ENCODE measurements at places on chromosomes 16 and 17. TPM values are rescaled to one million over a fixed set of nuclear protein-coding genes. Genes with fewer than 3 reads are reported as not detected.
A peak's percentile ranks its signal among the peaks of the same experiment; 100 is the strongest.

DNA sequence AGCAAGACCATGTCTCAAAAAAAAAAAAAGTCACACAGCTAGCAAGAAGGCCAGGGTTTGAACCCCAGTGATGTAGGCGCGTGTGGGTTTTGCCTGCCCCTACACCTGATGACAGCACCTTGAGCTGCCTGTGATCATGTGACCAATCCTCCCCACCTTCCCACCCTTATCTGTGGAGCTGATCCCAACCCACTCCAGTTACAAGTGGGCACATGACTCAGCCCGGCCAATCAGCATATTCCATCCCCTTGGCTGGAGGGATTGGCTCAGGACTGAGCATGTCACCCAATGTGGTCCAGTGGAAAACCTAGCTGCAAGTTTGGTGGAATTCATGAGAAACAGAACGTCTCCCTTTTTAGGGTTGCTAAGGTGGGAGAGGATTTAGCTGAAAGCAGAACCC lies 6.6 kb downstream of the TMEM114 start:
- no peak overlapping the region for H3K4me3 ChIP-seq
- H3K27ac ChIP-seq, result no peak overlapping the region
- peaks cover 13% of the 10 kb centered on the region for H3K27me3 ChIP-seq

DNA sequence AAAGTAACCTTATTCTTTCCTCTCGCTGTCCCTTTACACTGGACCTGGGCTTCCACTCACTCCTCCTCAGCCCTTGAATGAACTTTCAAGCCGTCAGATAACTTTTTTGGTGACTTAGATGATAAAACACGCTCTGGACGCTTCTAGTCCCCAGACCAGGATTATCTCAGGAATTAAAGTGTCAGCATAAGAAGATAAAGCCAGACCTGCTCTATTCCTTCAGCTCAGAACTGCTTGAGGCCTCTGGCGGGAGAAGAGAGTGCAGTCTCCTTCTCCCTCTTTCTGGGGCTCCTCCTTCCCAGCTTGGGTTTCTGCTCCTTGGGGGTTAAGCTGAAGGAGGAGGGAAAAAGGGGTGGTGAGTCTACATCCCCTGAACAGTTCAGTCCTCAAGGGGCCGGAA lies 6.6 kb downstream of the LPO start:
- peaks cover 16% of the 10 kb centered on the region for H3K4me1 ChIP-seq
- H3K27ac ChIP-seq, result no peak overlapping the region
- H3K4me3 ChIP-seq, result no peak overlapping the region
- H3K27me3 ChIP-seq, result peaks cover 49% of the 10 kb centered on the region
- DNase-seq, result no peak
- H3K36me3 ChIP-seq, result no peaks in the 10 kb centered on the region

DNA sequence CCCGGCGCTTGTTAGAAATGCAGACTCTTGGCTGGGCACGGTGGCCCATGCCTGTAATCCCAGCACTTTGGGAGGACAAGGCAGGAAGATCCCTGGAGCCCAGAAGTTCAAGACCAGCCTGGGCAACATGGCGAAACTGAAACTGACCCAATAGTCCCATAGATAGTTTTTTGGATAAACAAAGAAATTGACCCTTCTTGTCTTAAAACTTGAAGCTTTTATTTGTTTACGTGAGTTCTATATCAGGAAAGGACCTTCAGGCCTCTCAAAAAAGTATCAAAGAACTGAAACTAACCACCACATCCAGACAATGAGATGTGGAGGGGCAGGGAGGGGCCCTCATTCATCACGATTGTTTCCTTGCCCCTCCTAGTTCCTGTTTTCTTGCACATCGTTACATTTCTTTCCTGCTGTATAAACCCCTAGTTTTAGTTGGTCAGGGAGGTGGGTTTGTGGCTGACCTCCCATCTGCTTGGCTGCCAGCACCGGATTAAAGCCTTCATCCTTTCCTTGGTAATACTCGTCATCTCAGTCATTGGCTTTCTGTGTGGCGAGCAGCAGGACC lies 29.9 kb upstream of the PRM1 start:
- H3K4me3 ChIP-seq, result peak overlapping the region; percentile 34
- H3K27ac ChIP-seq, result peak overlapping the region; percentile 83
- DNase-seq, result peak; percentile 57
- peaks cover 61% of the 10 kb centered on the region for H3K4me1 ChIP-seq
- peaks cover 3% of the 10 kb centered on the region for H3K27me3 ChIP-seq
- no peaks in the 10 kb centered on the region for H3K36me3 ChIP-seq

- no peaks in the 10 kb centered on the region for H3K27me3 ChIP-seq
- peak overlapping the region; percentile 37 for H3K4me3 ChIP-seq
- peak overlapping the region; percentile 84 for H3K27ac ChIP-seq
- H3K4me1 ChIP-seq, result peaks cover 56% of the 10 kb centered on the region
These were observed 51.7 kb downstream of the SDK2 start for GRCh38 chr17:73592501-73592961.

- H3K27me3 ChIP-seq, result peaks cover 4% of the 10 kb centered on the region
- no peaks in the 10 kb centered on the region for H3K36me3 ChIP-seq
- H3K4me3 ChIP-seq, result no peak overlapping the region
- H3K4me1 ChIP-seq, result no peaks in the 10 kb centered on the region
- H3K27ac ChIP-seq, result no peak overlapping the region
These were observed 112.7 kb downstream of the TANC2 start for GRCh38 chr17:63078707-63079106.

DNA sequence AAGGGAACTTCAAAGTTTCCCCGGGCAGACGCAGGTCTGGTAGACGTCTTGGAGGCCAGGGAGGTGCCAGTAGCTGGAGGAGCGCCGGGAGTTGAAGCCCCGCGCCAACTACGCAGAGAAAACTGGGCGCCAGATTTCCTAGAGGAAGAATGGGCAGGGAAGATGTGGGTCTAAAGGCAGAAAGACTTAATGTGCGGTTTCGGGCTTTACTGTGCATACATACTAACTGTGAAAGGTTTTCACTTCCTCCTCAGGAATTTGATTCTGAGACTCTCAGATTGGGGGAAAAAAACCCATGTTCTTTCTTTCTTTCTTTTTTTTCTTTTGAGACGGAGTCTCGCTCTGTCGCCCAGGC lies 331 bp upstream of the ZNF287 start:
- H3K4me1 ChIP-seq, result peaks cover 11% of the 10 kb centered on the region
- DNase-seq, result no peak
- H3K36me3 ChIP-seq, result peaks cover 6% of the 10 kb centered on the region
- peak overlapping the region; percentile 62 for H3K27ac ChIP-seq
- H3K4me3 ChIP-seq, result peak overlapping the region; percentile 86
- peaks cover 4% of the 10 kb centered on the region for H3K27me3 ChIP-seq

DNA sequence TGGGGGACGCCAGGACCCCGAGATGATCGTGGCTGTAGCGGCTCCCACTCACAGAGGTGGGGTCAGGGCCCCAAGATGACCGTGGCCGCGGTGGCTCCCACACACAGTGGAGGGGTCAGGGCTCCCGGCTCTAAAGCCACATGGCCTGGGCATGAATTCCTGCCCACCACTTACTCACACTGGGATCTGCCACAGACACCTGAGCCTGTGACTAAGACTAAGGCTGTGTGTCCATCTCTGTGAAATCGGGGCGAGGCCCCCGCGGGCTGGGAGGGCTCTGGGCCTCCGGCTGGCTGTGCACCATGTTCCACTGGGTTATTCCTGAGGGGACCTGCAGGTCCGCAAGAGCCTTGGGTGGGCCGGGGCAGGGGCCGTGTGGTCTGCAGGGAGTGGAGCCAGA lies 18.5 kb downstream of the ZFPM1 start:
- H3K4me3 ChIP-seq, result no peak overlapping the region
- DNase-seq, result no peak
- H3K27me3 ChIP-seq, result no peaks in the 10 kb centered on the region
- H3K27ac ChIP-seq, result no peak overlapping the region
- H3K4me1 ChIP-seq, result peaks cover 16% of the 10 kb centered on the region
- no peaks in the 10 kb centered on the region for H3K36me3 ChIP-seq

GRCh38 chr17:81228834-81229665 lies 6.3 kb upstream of the CEP131 start:
- no peak for DNase-seq
- no peak overlapping the region for H3K27ac ChIP-seq
- no peaks in the 10 kb centered on the region for H3K27me3 ChIP-seq

DNA sequence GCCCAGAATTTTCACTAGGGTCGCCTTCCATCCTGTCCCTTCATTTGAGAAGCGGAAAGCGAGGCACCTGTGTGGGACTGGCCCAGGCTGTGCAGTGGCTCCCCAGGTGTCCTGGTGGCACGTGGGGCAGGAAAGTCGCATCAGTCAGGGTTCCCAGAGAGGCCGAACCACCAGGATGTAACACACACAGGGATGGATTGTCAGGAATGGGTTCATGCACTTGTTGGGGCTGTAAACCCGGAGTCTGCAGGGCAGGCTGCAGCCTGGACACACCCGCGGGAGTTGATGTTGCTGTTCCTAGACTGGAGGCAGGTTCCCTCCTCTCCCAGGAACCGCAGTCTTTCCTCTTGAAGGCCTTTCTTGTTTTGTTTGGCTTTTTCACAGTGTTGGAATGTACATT lies 30.7 kb upstream of the RPTOR start:
- H3K27ac ChIP-seq, result no peak overlapping the region
- no peaks in the 10 kb centered on the region for H3K4me1 ChIP-seq
- H3K27me3 ChIP-seq, result peaks cover 11% of the 10 kb centered on the region
- H3K4me3 ChIP-seq, result no peak overlapping the region
- DNase-seq, result no peak
- no peaks in the 10 kb centered on the region for H3K36me3 ChIP-seq

- H3K4me1 ChIP-seq, result peaks cover 5% of the 10 kb centered on the region
- no peaks in the 10 kb centered on the region for H3K27me3 ChIP-seq
- no peak overlapping the region for H3K4me3 ChIP-seq
- H3K36me3 ChIP-seq, result no peaks in the 10 kb centered on the region
- DNase-seq, result no peak
These were observed 230.7 kb downstream of the IRX3 start for GRCh38 chr16:54055864-54056263.

DNA sequence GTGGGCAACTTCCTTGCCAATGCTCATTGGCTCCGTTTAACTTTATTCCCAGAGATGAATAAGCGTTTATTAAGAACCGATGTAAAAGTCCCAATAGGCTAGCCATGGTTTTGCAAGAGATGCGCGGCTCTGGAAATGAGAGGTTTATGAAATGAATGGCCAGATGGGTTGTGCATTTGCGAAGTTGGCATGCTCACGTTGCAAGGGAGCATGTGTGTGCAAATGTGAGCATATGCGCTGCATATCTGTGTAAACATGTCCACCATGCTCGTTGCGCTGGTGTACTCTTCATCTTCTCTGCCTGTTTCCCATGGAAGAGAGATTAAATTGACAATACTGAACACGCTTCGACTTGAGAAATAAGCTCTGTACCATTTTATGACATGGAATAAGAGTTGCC lies 848.6 kb upstream of the RBFOX1 start:
- no peaks in the 10 kb centered on the region for H3K36me3 ChIP-seq
- no peaks in the 10 kb centered on the region for H3K4me1 ChIP-seq
- H3K27ac ChIP-seq, result no peak overlapping the region
- H3K27me3 ChIP-seq, result peaks cover 3% of the 10 kb centered on the region

GRCh38 chr17:42853968-42854790 lies 3.2 kb downstream of the AOC3 start:
- no peak overlapping the region for H3K27ac ChIP-seq
- DNase-seq, result no peak
- no peaks in the 10 kb centered on the region for H3K27me3 ChIP-seq
- no peaks in the 10 kb centered on the region for H3K36me3 ChIP-seq
- no peak overlapping the region for H3K4me3 ChIP-seq
- H3K4me1 ChIP-seq, result no peaks in the 10 kb centered on the region

DNA sequence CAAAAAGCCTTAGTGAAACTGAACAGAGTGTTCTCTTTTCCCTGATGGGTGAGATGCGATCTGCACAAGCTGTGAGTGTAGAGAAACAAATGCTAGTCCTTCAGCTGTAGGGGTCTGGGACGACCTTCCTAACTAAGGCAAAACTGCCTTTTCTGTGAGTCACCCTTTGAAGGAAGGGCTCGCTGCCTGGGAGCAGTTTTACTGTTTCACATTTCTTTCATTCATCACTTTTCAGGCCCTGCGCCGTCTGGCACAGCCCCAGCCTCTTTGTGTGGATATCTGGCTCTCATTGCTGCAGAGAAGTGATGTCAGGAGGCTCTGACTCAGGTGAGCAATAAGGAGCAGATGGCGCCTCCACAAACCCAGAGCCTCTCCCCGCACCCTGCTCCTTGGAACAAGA lies 57.4 kb downstream of the HS3ST3A1 start:
- no peaks in the 10 kb centered on the region for H3K36me3 ChIP-seq
- no peak for DNase-seq
- no peaks in the 10 kb centered on the region for H3K4me1 ChIP-seq
- H3K4me3 ChIP-seq, result no peak overlapping the region
- H3K27ac ChIP-seq, result no peak overlapping the region
- no peaks in the 10 kb centered on the region for H3K27me3 ChIP-seq

- H3K36me3 ChIP-seq, result no peaks in the 10 kb centered on the region
- peaks cover 8% of the 10 kb centered on the region for H3K27me3 ChIP-seq
- no peak overlapping the region for H3K4me3 ChIP-seq
- no peak overlapping the region for H3K27ac ChIP-seq
- no peak for DNase-seq
- H3K4me1 ChIP-seq, result no peaks in the 10 kb centered on the region
These were observed 272.4 kb downstream of the C16orf95 start for GRCh38 chr16:87044829-87045228.

GRCh38 chr17:71656964-71657858 lies 463.6 kb upstream of the SOX9 start:
- DNase-seq, result no peak
- no peaks in the 10 kb centered on the region for H3K36me3 ChIP-seq
- H3K27me3 ChIP-seq, result no peaks in the 10 kb centered on the region
- no peak overlapping the region for H3K4me3 ChIP-seq
- H3K27ac ChIP-seq, result no peak overlapping the region
- no peaks in the 10 kb centered on the region for H3K4me1 ChIP-seq

DNA sequence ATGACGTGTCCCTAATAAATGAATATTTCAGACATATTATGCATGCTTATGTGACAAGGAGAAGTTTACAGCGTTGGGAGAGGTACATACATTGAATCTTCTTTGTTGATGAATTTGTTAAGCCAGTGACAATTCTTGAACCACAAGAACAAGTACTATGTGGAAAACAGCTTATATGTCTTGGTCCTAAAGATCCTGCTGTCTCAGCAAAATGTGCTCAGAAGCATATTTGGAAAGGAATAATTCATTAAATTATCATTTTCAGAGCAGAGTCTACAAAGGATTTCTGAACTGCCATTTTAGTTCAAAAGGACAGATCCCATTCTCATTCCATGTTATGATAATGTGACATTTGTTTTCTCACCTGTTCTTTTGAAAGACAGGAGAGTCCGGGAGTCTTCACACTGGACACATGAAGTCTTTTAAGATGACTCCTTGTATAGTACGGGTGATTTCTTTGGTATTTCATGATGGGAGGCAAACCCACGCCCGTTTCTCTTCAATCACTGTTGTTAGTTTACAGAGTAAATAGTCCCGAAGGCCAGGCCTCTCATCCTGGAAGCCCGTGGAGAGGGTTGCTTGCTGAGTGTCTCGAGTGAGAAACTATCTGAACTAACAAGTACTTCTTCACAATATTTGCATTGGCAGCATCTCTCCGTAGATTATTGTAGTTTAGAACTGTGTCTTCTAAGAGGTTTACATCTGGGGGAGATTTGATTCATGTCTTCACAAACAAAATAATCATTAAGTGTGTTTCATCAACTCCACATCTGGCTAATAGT lies 26.7 kb downstream of the VPS35L start:
- DNase-seq, result no peak
- no peak overlapping the region for H3K27ac ChIP-seq
- no peaks in the 10 kb centered on the region for H3K4me1 ChIP-seq
- H3K4me3 ChIP-seq, result no peak overlapping the region

- H3K27ac ChIP-seq, result peak overlapping the region; percentile 68
- H3K4me1 ChIP-seq, result peaks cover 33% of the 10 kb centered on the region
- no peak overlapping the region for H3K4me3 ChIP-seq
- H3K27me3 ChIP-seq, result no peaks in the 10 kb centered on the region
These were observed 4.2 kb upstream of the KLHL11 start for GRCh38 chr17:41869426-41869825.

PMP22 gene
- 0.54 TPM for total RNA-seq

DDX52 gene
- total RNA-seq, result 48.7 TPM

TMEM235 gene
- not detected for total RNA-seq

PLCG2 gene
- total RNA-seq, result 13.7 TPM

SLC38A8 gene
- not detected for total RNA-seq

TNP2 gene
- total RNA-seq, result not detected

SLC52A1 gene
- 0.23 TPM for total RNA-seq
